ENCODE measurements at places on chromosomes 1 and 21. TPM values are rescaled to one million over a fixed set of nuclear protein-coding genes. Genes with fewer than 3 reads are reported as not detected.
A peak's percentile ranks its signal among the peaks of the same experiment; 100 is the strongest.

GRCh38 chr1:161381707-161382106 is 14.0 kb upstream of the CFAP126 start:
- DNase-seq, result peak; percentile 6

The FCGR3B gene
- total RNA-seq, result not detected

- peak; percentile 80 for DNase-seq
Observed at GRCh38 chr1:209743145-209743482, 12.7 kb upstream of the TRAF3IP3 start.

DNA sequence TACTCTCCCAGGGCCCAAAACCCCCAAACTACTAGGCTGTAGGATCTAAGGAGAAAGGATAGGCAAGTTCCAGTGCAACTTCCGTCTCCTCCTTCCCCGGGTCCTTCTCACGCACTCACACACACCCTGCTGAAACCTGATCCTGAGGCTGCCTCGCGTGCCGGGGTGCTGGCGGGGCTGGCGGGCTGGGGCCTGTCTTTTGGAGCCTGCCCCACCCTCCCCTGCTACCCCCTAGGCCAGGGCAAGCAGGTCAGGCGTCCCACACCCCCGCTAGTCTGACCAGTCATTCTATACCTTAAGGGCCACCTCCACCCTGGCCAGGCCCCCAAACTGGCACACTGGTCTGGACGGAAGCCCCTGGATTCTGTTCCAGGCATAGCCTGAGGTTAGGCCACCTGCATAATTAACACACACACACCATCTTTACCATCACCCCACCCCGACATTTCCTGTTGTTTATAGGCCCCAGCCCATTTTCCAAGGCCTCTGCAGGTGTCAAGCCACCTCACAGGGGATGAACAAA is 48.3 kb upstream of the ARTN start:
- DNase-seq, result no peak

- no peak for DNase-seq
Observed at GRCh38 chr21:36485476-36485875, 5.6 kb upstream of the CLDN14 start.

DNA sequence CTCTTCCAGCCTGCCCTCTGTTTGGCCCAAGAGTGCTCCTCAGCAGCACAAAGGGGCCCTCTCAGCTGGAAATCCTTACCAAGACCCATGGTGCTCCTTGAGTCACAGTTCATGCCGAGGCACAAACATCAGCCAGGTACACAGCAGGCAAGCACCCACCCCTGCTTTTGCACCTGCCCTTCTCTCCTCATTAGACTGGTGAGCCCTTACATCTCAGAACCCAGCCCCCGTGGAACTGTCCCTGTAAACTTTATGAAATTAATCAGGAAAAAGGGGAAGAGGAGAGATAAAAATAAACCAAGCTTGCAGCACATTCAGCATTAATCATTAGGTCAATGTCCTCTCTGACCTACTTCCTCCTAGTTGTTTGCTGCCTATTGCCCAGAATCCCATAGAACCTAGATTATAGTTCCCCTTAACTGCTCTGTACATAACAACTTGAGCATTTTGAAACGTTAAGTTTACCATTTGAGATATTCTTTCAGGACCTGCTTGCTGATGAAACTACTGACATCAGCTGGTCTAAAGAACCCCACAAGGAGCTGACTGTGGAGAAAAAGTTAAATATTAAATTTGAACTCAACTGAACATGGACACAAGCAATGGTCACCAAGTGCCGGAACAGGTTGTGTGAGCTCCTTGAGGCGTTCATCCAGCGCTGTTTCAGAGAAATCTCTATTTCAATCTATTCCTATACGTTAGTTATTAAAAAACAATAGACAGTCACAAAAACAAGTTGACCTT is 738.4 kb downstream of the MATN1 start:
- no peak for DNase-seq

- DNase-seq, result peak; percentile 93
Observed at GRCh38 chr1:67575861-67576260, 109.1 kb upstream of the GADD45A start.

The CDC7 gene
- total RNA-seq, result 6.9 TPM

The HRNR gene
- total RNA-seq, result not detected

GRCh38 chr1:46150085-46150484 is 17.7 kb upstream of the PIK3R3 start:
- DNase-seq, result no peak

- DNase-seq, result no peak
Observed at GRCh38 chr1:67685558-67686266, 711 bp downstream of the GADD45A start.

DNA sequence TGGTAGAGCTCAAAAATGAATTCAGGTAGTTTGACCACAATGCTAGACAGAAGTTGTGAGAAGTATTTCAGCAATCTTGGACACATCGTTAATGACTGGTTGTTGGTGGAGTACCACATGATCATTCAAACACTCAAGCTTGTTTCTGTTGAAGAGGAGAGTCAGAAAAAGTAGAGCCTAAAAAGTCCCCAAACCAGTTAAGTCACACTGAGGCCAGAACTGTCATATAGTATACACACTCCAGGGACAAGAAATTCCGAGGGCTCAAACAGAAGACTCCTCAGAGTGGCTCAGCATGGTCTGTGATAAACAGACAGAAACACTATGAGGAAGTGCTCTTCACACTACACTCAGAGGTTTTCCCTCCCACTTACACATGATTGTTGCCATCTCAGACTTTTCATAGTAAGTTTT is 5.8 kb downstream of the TRIM33 start:
- DNase-seq, result no peak

- DNase-seq, result no peak
Observed at GRCh38 chr1:201525193-201525778, 13.6 kb upstream of the NAV1 start.

The BSND gene
- not detected for total RNA-seq

The MPZ gene
- total RNA-seq, result 0.18 TPM

- no peak for DNase-seq
Observed at GRCh38 chr1:102120910-102121309, 124.2 kb upstream of the OLFM3 start.

The REN gene
- 0.54 TPM for total RNA-seq

The DMBX1 gene
- total RNA-seq, result not detected

DNA sequence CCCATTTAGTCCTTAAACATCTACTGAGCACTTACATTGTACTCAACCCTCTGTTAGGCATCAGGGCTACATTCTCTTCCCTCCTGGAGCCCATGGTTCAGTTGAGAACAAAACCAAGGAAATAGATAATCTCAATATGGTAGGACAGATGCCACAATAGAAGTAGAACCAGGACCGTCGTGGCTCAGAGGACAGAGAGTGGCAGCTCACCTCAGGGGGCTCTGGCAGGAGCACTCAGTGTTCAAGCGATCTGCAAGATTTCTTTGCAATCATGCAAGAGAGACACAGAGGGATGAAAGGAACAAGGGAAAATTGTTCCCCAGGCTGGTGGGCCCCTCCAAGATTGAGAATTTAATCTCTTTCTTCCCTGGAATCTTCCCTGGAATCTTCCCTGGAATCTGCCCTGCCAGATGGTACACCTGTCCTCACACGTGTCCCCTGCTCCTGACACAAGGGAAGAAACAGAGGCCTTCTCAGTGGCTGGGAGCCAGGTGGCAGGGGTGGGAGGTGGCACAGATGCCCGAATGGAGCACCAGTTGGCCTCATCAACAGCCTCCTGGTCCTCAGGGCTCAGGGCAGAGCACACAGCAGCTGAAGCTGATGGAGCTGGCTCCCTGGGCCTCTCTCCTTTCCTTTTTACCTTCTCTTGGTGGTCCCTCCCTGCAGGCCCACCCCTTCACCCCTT is 135.4 kb downstream of the PLXNA2 start:
- DNase-seq, result no peak

DNA sequence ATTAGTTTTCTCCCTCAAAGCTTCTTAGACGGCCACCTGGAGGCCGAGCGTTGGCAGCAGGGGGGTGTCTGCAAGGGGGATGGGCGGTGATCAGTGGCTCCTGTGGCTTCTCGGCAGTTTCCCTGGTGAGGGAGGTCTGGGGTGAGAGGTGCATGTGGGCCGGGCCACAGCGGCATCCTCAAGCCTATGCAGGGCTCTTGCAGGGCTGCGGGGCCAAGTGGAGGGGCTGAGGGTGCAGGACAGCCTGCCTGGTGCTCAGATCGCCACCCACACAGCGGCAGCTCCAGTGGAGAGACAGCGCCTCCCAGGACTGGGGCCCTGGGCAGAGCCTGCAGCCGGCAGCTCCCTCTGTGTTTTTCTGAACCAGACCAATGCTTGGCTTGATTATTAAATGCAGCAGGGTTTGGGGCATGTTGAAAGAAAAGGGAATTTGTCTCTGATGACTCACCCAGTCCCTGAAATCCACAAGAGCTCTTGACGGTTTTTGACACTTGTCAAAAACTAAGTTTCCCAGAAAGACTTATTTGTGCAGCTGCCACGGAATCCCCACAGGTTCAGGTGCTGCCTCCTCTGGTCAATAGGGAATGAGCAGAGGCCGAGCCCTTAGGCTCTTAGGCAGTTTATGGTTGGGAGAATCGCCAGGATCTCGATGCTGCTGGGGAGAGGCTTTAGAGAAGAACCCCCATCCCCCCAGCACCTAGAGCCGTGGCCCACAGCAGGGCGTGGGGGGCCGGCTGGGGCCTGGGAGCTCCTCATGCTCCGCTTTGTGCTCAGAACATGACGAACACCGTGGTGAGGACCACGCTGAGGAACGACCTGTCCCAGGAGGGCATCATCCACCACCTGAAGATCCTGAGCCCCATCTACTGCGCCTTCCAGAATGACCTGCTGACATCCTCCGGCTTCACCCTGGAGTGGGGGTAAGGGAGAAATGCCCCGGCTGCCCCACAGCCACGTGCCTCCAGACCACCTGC is 54.7 kb downstream of the UMODL1 start:
- peak; percentile 59 for DNase-seq

The NBPF3 gene
- 18.8 TPM for total RNA-seq

The SLC6A9 gene
- total RNA-seq, result 2.0 TPM

The KCNE2 gene
- not detected for total RNA-seq

DNA sequence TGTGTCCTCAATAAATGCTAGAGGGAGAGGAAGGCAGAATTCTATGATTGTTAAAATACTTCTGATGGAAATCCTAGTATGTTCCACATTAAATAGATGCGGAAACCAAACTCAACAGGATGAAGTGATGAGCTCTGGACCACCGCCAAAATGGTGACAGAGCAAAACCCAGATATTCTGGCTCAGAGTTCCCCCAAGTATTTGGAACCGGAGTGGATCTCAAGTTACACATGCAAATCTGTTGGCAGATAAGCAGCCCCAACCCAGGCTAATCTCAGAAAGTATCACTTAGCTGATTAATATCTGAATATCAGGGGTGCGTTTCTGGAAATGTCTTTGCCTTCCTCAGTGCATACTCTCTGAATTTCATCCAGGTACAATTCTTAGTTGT is 17.4 kb upstream of the GRHL3 start:
- no peak for DNase-seq

DNA sequence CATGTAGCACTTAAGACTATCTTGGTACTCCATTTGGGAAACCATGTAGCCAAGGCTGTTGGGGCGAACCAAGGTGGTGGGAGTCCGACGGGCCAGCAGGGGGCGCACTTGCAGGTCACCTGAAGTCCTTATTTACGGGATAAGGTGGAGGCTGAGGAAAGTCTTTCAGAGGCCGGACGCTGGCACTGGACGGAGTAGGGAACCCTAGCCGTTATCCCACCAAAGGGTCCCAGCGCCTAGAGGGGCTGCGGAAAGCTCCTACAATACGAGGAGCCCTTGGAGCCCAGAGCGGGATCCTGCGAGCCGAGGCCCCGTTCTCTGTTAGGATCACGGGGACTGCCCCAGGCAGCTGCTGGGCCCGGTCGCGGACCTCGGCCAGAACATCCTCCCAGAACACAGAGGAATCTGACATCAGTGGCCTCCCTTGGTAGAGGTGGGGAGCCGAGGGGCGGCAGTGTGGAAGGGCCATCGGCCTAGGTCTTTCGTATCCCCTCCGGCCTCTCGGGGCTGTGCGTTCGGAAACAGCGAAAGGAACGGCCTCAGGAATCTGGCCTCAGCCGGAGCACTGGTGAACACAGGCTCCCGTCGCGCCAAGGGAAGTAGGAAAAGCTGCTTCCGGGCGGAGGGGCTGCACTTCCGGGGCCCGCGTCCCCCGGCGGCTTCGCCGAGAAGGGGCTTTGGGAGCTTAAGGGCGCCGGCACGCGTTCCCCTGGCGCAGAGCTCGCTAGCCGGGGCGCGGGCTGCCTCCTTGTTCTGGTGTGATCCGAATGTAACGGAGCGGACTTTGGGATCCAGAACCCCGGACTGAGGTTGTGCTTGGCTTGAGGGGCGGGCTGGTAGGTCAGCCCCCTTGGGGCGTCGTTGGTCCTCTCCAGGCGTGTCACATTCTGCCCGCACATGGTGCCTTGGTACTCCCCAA is 29.9 kb upstream of the RPTN start:
- DNase-seq, result peak; percentile 30

The CCDC24 gene
- total RNA-seq, result 1.4 TPM

- DNase-seq, result no peak
Observed at GRCh38 chr1:7760245-7760644, 10.9 kb upstream of the VAMP3 start.

DNA sequence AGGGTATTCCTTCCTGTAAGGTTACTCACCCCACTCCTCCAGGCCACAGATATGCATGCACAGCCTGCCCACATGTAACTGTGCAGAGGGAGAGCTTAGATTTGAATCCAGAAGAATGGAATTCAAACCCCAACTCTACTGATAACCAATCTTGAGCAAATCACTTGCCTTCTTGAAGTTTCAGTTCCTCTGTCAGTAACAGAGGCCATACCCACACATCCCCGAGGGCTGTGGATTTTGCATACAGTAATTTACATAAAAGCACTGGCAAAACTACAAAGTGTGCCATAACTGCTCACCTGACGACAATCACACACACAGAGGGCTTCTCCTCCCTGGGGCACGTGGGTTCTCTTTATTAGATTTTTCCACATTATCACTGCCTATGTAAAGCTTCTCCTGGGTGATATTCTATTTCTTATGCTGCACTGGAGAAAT is 18.6 kb downstream of the CD247 start:
- no peak for DNase-seq

DNA sequence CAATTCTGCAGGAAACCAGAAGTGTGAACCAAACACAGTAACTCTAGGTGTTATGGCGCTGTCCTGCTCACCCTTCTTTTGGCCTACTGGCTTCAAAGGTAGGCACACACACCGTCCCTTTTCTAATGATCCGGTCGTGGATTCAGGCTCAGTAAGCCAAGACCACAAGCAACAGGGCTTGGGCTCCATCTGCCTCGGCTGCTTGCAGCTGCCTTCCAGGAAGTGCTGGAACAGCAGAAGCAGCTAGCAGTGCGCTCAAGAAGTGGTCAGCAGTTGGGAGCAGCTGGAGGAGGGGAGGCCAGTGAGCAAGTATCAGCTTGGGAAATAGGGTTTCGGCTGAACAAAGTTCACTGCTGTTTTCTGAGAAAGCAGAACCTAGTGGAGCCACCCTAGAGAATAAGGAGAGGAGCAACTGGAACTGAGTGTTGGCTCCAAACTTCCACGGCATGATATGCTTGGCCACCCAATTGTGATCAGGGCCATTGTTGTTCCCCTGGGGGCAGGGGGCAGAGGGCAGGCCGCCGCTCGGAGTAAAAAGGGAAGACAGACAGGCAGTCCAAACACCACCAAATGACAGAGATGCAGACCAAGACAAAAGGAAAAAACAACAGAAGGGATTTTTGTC is 173.4 kb downstream of the TOMM20 start:
- DNase-seq, result peak; percentile 59

GRCh38 chr1:60461925-60462595 is 388.5 kb upstream of the C1orf87 start:
- no peak for DNase-seq

The C1orf53 gene
- 4.2 TPM for total RNA-seq

GRCh38 chr1:93668121-93668520 is 13.5 kb downstream of the BCAR3 start:
- no peak for DNase-seq
